Activated gamma-delta T cell treated with Interleukin-2 at 50 U/mL for 16 hours (primary cell): ENCODE measurements at places on chromosomes 13 and 19.

- peak; percentile 51 for DNase-seq
Measured at GRCh38 chr19:658916-659839, 3.8 kb downstream of the RNF126 start.

- DNase-seq: no peak
Measured at GRCh38 chr19:4375164-4376027, 25.0 kb downstream of the SH3GL1 start.

- no peak for DNase-seq
Measured at GRCh38 chr13:73665261-73665660, 468.9 kb downstream of the KLF12 start.

GRCh38 chr13:84844473-84844872 lies 954.7 kb downstream of the SLITRK6 start:
- DNase-seq: no peak

GRCh38 chr19:30669329-30670010 lies 297.3 kb downstream of the ZNF536 start:
- DNase-seq: peak; percentile 30

DNA sequence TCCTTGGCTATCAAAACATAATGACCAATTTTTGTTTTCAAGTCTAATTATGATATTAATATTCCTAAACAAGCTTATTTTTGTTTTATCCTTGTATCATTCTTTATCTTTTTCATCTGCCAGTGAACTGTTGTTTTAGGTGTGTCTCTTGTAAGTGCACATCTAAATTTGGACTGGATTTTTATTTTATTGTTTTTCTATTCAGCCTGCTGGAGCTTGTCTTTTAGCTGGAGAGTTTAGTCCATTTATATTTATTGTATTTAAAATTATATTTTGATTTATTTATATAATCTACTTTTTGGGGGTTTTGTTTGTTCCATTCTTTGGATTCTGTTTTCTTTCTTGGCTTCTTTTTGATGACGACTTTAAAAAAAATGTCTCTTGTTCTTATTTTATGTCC lies 159.0 kb downstream of the PCCA start:
- no peak for DNase-seq

GRCh38 chr13:110664041-110664440 lies 41.9 kb downstream of the CARS2 start:
- no peak for DNase-seq

DNA sequence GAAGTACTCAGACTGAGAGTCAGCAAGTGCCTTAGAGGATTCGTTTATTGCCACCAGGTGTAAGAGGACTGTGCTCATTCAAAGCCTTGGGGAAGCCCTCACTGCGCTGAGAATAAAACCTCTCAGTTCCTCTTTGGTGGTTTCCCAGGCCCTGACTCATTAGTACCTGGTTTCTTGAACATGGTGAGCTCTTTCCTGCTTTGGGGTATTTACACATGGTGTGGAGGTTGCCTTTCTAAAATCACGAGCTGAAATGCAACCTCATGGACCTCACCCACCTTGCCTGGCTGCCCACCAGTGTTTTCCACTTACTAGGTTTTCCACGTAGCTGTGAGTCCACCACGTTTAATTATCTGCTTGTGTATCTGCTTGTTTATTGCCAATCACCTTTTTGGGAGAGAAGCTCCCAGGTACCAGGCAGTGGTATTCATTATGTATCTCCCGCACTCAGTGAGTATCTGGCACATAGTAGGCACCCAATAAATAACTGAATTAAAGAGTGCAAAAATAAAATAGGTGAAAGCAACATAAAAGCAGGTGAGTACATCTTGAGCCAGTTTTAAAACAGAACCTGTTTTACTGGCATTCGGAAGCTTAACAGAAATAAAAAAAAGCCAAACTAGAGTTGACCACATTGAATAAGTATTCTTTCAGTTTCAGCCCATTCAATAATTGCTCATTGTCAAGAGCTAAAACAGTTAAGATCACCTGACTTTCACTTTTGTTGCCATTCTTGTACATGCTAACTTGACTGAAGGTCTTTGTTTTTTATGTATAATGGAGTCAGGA lies 533.0 kb downstream of the MYO16 start:
- no peak for DNase-seq

GRCh38 chr13:19993024-19993423 lies 34.5 kb downstream of the ZMYM2 start:
- no peak for DNase-seq

GRCh38 chr13:25860265-25860664 lies 191.6 kb downstream of the SHISA2 start:
- DNase-seq: no peak
